ENCODE measurements at places on chromosomes 4 and X.

- no peak for DNase-seq
Measured at GRCh38 chr4:126242679-126243390, 928.1 kb downstream of the FAT4 start.

DNA sequence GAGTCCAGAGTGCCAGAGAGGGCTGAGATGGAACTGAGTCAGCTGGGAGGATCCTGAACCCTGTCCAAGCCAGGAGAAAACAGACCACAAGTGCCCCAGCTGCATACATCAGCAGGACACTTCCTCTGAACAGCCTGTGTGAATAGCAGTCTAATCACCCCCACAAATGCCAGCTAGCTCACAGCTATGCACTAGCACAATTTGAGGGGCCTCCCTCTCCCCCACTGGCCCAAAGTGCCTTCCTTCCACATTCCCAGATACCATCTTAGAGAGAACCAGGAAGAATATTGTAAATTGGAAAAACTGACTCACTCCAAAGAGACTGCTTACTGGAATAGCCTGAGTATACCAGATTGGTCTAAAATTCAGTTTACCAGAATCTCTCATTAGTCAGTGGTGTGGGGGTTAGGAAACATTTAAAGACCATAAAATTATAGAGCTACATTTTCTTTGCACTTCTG, 292.6 kb upstream of the KLF3 start:
- DNase-seq, result no peak

- no peak for DNase-seq
Measured at GRCh38 chrX:40064055-40064597, 33.6 kb downstream of the BCOR start.

- DNase-seq, result no peak
Measured at GRCh38 chr4:155828628-155829027, 37.4 kb downstream of the ASIC5 start.

- DNase-seq, result no peak
Measured at GRCh38 chr4:165096776-165097175, 15.9 kb downstream of the TMEM192 start.

Measured in inflammatory macrophage (primary cell).